ENCODE measurements at places on chromosomes 3 and 15. TPM values are rescaled to one million over a fixed set of nuclear protein-coding genes. Genes with fewer than 3 reads are reported as not detected.

The PLSCR5 gene
- not detected for total RNA-seq

- no peak for DNase-seq
- no peaks in the 10 kb centered on the region for H3K4me1 ChIP-seq
- no peaks in the 10 kb centered on the region for H3K36me3 ChIP-seq
These were observed 70.6 kb upstream of the C3orf80 start for GRCh38 chr3:160154596-160154995.

The GJD2 gene
- total RNA-seq, result not detected

DNA sequence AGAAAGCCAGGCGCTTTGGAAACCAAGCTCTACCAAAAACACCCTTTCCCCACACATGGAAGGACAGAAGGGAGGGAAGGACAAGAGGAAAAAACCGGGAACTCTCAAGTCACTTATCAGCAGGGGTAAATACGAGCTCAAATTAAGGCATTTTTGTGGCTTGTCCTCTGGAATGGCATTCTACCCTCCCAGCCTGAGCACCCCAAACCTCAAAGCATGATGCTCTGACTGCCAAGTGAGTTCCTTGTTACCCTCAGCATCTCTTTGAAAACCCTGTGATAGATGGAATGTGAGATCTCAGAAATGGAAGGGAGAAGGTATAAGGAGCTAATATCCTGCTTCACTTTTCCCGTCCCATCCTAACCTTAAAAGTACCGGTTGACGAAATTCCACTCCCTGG, 8.1 kb upstream of the CSPG5 start:
- H3K27me3 ChIP-seq, result no peaks in the 10 kb centered on the region
- no peak overlapping the region for H3K27ac ChIP-seq
- DNase-seq, result no peak
- H3K4me1 ChIP-seq, result peaks cover 13% of the 10 kb centered on the region
- no peak overlapping the region for H3K4me3 ChIP-seq

GRCh38 chr3:78867409-78868372, 900.1 kb downstream of the ROBO1 start:
- H3K36me3 ChIP-seq, result no peaks in the 10 kb centered on the region
- H3K27me3 ChIP-seq, result no peaks in the 10 kb centered on the region
- no peak overlapping the region for H3K4me3 ChIP-seq
- DNase-seq, result no peak
- peaks cover 14% of the 10 kb centered on the region for H3K4me1 ChIP-seq

The SYNM gene
- total RNA-seq, result 378 TPM

GRCh38 chr15:59936741-59937140, 67.4 kb upstream of the FOXB1 start:
- DNase-seq, result no peak
- H3K4me1 ChIP-seq, result no peaks in the 10 kb centered on the region
- no peaks in the 10 kb centered on the region for H3K36me3 ChIP-seq
- no peak overlapping the region for H3K27ac ChIP-seq
- H3K27me3 ChIP-seq, result peaks cover 91% of the 10 kb centered on the region

DNA sequence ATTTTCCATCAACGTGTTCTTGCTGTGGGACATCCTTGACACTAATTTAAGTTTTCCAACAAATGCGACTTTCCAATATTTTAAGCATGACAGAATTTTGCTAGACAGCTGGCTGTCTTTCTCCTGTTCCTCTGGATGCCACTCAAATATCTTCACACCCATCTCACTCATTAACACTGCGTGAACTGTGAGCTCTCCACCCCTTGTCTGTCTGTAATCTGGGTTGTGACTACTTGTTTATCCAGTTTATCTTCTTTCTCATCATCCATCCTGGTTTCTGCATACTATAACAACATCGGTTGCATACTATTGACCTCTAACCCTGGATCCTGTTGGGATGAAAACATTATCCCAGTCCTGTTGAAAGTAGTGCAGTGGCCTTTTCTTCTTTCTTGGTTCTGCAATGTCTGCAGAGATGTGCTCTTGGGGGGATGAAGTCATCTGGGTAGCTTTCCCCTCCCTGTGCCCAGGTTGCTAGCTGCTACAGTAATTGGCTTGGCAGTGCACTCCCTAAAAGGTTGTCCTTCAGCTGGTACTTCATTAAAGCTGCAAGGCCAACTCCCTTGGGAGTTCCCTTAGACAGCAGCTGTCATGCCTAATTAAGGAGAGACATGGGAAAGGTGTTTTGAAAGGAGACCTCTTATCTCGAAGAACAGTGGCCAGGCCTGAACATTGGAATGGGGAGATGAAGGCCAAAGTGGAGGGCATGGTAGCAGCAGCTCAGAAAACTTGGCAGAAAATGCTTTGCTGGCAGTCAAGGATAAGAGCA, 24.7 kb downstream of the KAT2B start:
- no peak for DNase-seq
- peaks cover 82% of the 10 kb centered on the region for H3K4me1 ChIP-seq
- H3K27me3 ChIP-seq, result no peaks in the 10 kb centered on the region
- no peaks in the 10 kb centered on the region for H3K36me3 ChIP-seq
- H3K27ac ChIP-seq, result peak overlapping the region; percentile 48

All from left ventricle myocardium inferior (tissue), 1 donor.